AG20443 (cell line): ENCODE measurements at places on chromosomes 5 and 9.
A peak's percentile ranks its signal among the peaks of the same experiment; 100 is the strongest.

DNA sequence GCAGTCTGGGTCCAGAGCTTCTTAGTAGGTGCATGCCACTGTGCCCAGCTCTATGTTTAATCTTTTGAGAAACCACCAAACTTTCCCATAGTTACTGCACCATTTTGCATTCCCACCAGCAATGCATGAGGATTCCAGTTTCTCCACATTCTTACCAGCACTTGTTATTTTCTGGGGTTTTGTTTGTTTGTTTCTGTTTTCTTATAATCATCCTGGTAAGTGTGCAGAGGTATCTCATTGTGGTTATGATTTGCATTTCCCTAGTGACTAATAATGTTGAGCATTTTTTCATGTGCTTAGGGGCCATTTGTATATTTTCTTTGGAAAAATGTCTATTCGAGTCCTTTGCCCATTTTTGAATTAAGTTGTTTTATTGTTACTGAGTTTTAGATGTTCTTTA lies 11.4 kb downstream of the FOXE1 start:
- DNase-seq: no peak

- DNase-seq: no peak
Measured at GRCh38 chr5:59732806-59733205, 160.7 kb downstream of the PDE4D start.

GRCh38 chr5:159451197-159452052 lies 121.1 kb upstream of the IL12B start:
- DNase-seq: peak; percentile 90

- no peak for DNase-seq
Measured at GRCh38 chr5:35345222-35345621, 114.9 kb upstream of the PRLR start.

GRCh38 chr9:71767776-71768321 lies 464 bp downstream of the CEMIP2 start:
- DNase-seq: peak; percentile 32

DNA sequence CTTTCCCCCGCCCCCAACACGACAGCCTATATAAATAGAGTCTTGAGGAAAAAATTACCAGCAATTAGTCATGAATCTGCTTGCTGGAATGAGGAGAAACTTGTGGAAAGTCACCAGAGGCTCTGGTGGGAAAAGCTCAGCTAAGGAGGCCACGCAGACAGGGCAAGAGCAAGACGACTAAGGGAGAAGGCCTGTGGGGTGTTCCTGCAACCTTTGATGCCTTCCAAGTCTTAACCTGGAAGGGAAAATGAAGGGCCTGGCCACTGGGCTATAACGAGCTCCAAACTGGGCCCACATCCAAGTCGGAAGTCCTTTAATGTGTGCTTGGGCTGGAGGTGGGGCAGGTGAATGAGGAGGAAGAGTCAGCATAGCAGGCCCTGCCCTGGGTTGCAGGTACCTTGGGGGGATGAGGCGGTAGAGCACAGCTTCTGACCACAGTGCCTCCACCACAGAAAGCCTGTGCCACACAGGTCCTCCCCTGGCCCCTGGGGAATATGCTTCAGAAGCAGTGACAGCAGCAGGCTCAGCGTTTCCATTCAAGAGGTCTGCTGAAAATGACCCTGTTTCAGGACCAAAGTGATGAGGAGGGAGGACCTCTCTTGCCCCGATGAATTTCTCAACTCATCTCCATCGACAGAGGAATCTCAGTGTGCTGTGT lies 92.8 kb upstream of the LRRTM2 start:
- no peak for DNase-seq

GRCh38 chr9:5085993-5086392 lies 99.4 kb downstream of the INSL6 start:
- no peak for DNase-seq

GRCh38 chr5:123943151-123943550 lies 431.2 kb downstream of the CSNK1G3 start:
- DNase-seq: no peak

GRCh38 chr5:38462976-38463633 lies 93.3 kb downstream of the LIFR start:
- no peak for DNase-seq

GRCh38 chr9:87324613-87325194 lies 173.0 kb upstream of the DAPK1 start:
- peak; percentile 57 for DNase-seq

GRCh38 chr9:88641456-88642240 lies 106.7 kb downstream of the NXNL2 start:
- DNase-seq: no peak

- peak; percentile 89 for DNase-seq
Measured at GRCh38 chr9:124399323-124399967, 15.8 kb downstream of the PSMB7 start.

GRCh38 chr9:74281674-74282073 lies 215.5 kb upstream of the RORB start:
- DNase-seq: no peak

GRCh38 chr5:149828161-149829011 lies 98.3 kb downstream of the PPARGC1B start:
- peak; percentile 91 for DNase-seq

DNA sequence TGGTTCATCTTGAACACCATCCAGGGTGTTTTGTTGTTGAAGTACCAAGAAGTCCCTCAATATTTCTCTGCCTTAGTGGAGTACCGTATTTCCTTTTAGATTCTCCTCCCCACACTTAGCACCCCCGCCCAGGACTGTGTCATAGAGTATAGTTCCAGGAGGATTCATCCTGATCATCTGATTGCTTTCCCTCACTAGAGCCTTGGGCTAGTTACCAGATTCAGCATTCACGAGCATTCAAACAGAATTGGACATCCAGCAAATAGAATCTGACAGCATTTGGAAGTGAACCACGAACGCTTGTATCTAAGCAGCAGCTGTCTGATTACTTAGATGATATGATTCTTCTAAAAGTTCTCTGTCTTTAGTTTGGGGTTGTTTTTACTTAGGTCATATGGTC lies 248.1 kb upstream of the TAS2R1 start:
- DNase-seq: peak; percentile 39

DNA sequence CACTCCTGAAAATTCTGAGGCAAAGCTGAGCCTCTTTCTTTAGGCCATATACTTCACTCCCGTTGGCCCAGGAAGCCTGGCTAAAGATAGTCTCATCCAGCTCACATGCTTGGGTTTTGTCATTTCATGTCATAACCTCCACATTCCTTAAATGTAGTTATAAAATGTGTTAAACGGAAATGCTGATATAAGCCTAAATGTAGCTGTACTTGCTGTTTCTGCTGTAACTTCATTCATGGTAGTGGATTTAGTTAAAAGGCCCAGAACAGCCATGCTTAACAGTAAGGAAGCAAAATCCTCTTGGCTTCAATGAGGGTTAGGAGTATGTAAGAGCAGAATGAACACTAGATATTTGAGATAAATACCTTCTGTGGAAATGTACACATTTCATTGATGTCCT lies 135.8 kb upstream of the TMEM161B start:
- DNase-seq: no peak

DNA sequence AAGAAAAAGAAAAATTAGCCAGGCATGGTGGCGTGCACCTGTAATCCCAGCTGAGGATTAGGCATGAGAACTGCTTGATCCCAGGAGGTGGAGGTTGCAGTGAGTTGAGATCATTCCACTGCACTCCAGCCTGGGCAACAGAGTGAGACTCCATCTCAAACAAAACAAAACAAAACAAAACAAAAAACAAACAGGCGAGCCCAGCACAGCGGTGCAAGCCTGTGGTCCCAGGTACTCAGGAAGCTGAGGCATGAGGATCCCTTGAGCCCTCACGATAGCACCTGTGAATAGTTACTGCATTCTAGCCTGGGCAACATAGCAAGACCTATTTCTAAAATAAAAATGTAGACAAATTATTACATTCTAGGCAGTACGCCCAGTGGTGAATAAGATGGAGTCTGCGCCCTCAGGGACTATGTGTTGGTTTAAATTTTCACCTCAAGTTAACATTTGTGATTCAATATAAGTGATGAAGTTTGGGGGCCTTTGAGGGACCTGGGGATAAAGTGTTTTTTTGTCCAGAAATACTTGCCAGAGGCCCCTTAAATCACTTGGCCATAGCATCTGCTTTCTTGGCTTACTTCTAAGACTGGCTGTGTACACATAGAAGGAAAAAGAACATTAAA lies 3.4 kb upstream of the GAPVD1 start:
- DNase-seq: no peak

- no peak for DNase-seq
Measured at GRCh38 chr5:10546186-10546585, 17.7 kb upstream of the ANKRD33B start.

DNA sequence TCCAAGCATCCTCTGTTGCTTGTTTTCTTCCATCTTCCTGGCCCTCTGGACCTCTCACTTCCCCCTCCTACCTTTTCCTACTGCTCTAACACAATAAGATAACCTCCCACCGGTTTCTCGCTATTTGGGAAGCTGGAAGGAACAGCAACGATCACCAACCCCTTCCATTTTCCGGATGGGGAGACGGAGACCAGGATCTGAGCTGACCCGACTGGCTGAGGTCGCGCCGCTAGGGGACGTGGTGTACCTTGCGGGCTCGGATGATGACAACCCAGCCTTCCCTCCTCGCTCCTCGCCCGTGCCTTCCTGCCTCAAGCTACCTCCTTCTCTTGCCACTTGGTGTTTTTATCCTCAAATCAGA lies 1.9 kb downstream of the LPAR1 start:
- DNase-seq: peak; percentile 68

DNA sequence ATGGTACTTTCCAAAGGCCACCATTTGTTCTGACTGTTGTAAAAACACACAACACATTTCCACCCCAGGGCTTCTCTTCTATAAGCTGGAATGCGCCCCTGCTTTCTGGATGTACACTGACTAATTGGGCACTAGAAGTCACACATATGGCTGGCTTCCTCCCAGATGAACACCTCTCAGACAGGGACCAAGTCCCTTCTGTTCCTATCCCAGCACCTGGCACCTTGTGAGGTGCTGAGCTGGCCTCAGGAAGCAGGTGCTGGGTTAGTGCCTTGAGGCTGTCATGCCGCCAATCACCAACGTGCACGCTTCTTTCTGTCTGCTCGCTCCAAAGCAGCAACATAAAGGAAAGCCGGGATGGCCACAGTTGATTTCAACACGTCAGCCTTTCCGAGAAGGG lies 93.2 kb downstream of the FSTL4 start:
- no peak for DNase-seq

GRCh38 chr9:2043881-2044462 lies 28.8 kb downstream of the SMARCA2 start:
- no peak for DNase-seq

GRCh38 chr9:95157481-95158151 lies 159.9 kb downstream of the FANCC start:
- peak; percentile 40 for DNase-seq

GRCh38 chr5:74378464-74378863 lies 262.1 kb downstream of the ENC1 start:
- DNase-seq: peak; percentile 50

DNA sequence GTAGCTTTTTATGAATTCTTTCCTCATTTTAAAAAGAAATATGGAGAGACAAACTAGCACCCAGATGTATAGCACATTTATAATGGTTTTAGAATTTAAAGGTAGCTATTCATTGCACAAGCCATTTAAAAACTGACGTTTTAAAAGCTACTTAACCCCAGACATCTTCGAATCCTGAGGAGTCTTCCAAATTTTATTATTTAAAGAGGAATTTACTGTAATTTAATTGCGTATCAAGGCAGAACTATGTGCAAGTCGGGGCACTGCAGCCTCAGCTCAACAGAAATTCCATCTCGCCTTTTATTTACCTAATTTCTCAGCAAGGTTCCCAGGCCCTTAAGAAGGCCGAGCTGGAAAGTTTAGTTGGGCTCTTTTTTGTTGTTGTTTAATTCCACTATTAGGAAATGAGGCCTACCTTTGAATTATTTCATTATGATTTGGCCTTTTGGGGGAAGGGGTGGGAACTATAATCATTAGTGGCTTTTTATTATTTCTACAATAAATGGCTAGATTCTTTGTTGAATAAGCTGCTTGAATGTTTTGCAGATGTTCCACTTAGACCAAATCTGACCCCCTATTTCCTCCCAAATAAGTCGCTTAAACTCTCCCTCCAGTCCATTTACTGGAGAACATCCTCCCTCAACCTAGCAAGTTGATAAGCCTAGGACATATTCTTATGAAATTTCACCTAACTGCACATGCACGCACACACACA lies 20.2 kb downstream of the NR2F1 start:
- no peak for DNase-seq

DNA sequence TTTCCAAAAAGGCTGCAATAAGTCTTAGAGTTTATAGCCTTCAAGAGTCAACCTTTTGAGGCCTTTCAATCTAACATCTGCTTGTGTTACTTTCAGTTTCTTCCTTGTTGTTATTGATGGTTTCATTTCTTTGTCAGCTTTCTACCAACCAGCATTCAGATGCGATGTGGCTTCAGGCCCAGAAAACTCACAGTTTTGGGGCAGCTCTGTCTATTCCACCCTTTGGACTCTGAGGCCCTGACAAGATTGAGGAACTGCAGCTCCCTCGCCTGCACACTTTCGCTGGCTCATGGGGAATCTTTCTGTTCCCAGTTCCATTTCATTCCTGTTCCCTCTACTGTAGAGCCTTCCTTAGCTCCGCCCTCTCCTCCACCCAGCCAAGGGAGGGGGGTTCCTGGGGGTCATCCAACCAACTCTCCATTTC lies 13.3 kb upstream of the WHRN start:
- DNase-seq: no peak

GRCh38 chr5:156913355-156913718 lies 49.7 kb downstream of the TIMD4 start:
- DNase-seq: no peak
